ENCODE measurements at places on chromosomes 6 and 20. TPM values are rescaled to one million over a fixed set of nuclear protein-coding genes. Genes with fewer than 3 reads are reported as not detected.
A peak's percentile ranks its signal among the peaks of the same experiment; 100 is the strongest.

GRCh38 chr6:155830531-155830930 lies 374.9 kb upstream of the NOX3 start:
- no peak overlapping the region for H3K27ac ChIP-seq
- H3K4me3 ChIP-seq = no peak overlapping the region
- no peaks in the 10 kb centered on the region for H3K36me3 ChIP-seq
- DNase-seq = no peak
- H3K4me1 ChIP-seq = no peaks in the 10 kb centered on the region

DNA sequence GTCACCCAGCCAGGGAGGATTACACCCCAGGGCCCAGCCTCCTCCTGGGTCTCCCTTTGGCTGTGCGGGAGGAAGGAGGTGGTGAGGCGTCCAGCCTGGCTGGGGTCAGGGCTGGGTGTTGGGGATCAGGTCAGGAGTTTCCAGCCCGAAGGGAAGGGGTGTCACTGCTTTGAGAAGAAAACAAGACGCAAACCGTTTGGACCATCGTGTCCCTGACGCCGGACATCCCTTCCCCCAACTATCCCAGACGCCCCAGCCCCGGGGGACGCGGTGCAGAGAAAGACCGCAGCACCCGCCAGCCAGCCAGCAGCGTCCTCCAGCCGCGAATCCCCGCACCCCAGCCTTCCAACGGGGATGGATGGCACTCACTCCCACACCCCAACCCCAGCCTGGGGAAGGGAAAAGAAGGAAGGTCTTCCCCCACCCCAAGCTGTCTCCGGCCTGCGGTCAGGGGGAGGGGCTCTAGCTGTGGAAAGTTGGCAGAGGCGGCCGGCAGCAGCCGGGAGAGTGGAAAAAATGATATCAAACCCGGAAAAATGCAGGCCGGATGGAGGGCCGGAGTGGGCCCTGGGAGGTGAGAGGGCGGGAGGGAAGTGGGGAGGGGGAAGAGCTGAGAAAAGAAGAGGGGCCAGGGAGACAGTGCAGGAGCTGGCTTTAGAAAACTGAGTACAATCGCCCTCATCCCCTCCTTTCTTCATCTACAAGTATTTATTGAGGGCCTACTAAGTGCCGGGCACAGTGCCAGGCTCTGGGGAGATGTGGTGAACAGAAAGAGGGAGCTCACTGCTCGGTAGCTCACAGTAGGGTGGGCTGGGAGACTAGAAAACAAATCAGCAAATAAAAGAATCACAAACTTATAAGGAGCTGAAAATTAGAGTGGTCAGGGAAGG lies 10.6 kb downstream of the REM1 start:
- H3K27me3 ChIP-seq = no peaks in the 10 kb centered on the region
- DNase-seq = no peak
- no peaks in the 10 kb centered on the region for H3K4me1 ChIP-seq
- no peak overlapping the region for H3K4me3 ChIP-seq
- H3K27ac ChIP-seq = no peak overlapping the region

GRCh38 chr6:134176264-134176975 lies 124.0 kb upstream of the SLC2A12 start:
- DNase-seq = peak; percentile 26
- peak overlapping the region; percentile 96 for H3K4me3 ChIP-seq
- H3K36me3 ChIP-seq = peaks cover 12% of the 10 kb centered on the region
- H3K27ac ChIP-seq = peak overlapping the region; percentile 96
- peaks cover 54% of the 10 kb centered on the region for H3K4me1 ChIP-seq
- peaks cover 5% of the 10 kb centered on the region for H3K27me3 ChIP-seq

DNA sequence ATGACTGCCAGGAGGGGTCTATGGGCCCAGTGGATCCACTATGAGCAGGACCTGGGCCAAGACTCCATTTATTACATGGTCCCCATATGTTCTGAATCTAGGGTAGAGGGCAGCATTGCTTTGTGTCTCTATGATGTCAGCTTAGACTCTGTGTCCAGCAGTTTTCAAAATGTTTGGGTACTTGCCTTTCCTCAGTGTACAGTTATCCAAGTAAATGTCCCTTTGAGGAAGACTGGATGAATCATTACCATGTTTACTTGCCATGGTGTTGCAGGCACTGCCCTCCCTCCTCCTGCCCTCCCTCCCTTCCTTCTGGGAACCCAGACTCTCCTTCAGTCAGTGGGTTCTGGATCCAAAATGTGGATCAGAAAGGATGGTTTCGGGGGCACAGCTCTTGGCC lies 108.6 kb downstream of the NRN1 start:
- no peak overlapping the region for H3K4me3 ChIP-seq
- no peak for DNase-seq
- H3K4me1 ChIP-seq = no peaks in the 10 kb centered on the region
- no peak overlapping the region for H3K27ac ChIP-seq
- H3K36me3 ChIP-seq = no peaks in the 10 kb centered on the region

DNA sequence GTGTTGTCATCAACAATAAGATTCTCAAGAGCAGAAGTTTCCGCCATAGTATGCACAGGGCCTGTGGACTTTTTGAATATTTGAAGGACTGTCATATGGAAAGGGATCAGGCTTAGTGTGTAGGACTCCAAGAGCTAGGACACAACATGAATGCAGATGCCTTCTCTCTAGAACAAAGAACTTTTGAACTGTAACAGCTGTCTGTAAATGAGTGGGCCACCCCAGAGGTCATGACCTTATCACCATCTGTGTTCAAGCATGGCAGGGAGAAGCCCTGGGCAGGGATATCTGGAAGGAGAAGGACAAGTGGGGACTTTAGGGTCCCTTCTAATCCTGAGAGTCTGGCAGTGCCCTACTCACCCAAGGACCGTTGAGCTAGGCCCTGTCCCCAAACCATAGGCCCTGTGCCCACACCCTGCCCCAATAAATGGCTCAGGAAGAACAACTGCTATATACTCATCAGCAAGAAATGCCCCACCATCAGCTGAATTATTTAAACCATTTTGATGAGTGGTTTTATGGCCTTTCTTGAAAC lies 70.6 kb downstream of the MTHFD1L start:
- H3K4me3 ChIP-seq = no peak overlapping the region
- no peaks in the 10 kb centered on the region for H3K27me3 ChIP-seq
- no peak overlapping the region for H3K27ac ChIP-seq
- no peak for DNase-seq
- H3K4me1 ChIP-seq = peaks cover 4% of the 10 kb centered on the region

DNA sequence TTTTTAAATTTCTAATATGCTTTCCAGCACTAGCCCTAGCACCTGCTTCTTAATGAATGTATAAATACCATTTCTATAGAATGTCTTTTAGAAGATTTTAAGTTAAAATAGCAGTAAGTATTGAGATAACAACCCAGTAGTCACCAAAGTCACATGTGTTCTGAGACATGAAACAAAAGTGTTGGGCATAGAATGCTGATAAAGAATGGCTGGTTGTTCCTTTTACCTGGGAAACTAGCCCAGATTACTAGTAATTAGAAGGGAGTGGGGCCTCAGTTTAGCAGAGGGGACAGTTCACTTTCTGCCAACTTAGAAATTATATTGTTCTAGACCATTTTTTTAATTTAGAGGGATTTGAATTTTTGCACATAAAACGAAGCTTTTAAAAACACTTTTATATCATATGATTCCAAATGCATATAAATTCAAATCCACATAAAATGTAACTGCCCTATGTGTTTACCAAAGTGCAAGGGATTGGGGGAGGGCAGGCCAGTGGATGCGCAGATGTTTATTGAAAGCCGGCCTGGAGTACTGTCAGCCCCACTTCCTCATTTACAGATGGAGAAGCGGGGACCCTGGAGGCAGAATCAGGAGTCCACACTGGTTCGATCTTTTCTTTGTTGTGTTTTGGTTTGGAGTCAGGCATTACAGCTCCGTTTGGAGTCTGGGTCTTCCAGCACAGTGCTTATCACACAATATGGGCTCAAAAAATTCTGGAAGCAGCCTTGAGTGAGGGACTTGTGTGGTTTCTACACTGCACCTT lies 139.8 kb downstream of the ZDHHC14 start:
- DNase-seq = no peak
- peaks cover 4% of the 10 kb centered on the region for H3K4me1 ChIP-seq
- H3K27me3 ChIP-seq = no peaks in the 10 kb centered on the region
- no peak overlapping the region for H3K27ac ChIP-seq
- no peaks in the 10 kb centered on the region for H3K36me3 ChIP-seq

DNA sequence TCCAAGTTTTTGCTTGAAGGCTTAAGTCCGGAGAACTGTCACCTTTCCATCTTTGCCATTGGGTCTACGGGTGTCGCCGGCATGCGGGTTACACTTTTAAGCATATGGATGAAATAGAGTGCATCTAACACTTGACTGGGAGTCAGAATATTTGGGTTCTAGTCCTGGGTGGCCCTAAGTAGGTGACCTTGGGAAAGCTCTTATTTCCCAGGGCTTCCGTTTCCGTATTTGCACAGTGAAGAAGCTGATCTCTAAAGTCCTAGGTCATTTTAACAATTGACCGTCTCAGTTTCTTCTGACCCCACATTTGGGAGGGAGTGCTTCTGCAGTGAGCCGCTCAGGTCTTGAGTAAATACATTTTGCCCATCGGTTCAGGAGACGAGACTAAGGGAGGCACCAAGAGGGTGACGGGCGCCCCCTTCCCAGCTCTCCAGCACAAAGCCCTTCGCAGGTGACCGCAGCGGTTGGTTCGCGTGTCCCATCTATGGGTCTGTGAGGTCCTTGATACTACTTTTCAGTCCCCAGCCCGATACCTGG lies 651 bp upstream of the BLTP3A start:
- no peaks in the 10 kb centered on the region for H3K27me3 ChIP-seq
- H3K36me3 ChIP-seq = peaks cover 4% of the 10 kb centered on the region
- peaks cover 24% of the 10 kb centered on the region for H3K4me1 ChIP-seq
- H3K4me3 ChIP-seq = peak overlapping the region; percentile 93
- peak overlapping the region; percentile 98 for H3K27ac ChIP-seq
- DNase-seq = no peak

DNA sequence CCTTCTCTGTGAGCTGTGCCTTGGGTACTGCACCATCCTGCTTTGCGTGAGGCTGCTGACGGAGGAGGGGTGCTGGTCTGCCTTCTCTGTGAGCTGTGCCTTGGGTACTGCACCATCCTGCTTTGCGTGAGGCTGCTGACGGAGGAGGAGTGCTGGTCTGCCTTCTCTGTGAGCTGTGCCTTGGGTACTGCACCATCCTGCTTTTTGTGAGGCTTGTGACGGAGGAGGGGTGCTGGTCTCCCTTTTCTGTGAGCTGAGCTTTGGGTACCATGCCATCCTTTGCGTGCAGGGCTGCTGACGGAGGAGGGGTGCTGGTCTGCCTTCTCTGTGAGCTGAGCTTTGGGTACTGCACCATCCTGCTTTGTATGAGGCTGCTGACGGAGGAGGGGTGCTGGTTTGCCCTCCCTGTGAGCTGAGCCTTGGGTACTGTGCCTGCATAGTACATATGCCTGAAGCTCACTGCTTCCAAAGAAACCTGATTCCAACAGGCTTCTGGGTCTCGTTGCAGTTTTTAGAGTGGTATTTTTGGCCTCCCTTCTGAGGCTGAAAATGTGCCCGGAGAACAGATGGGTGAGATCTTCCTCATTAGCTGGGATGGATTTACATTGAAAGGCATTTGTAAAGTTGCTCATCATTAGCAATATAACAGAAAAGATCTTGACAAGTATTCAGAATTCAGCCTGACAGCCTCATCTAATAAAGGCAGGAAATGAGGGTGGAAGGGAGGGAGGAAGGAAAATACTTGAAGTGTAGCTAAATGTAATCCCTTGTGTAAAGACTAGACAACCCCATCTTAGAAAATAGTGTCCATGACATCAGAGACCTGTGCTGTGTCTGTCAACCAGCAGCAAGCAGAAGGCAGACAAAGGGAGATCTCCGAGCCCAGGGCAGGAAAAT lies 46.8 kb upstream of the UNC93A start:
- H3K4me1 ChIP-seq = peaks cover 13% of the 10 kb centered on the region
- H3K27me3 ChIP-seq = peaks cover 3% of the 10 kb centered on the region
- DNase-seq = no peak
- no peaks in the 10 kb centered on the region for H3K36me3 ChIP-seq
- H3K27ac ChIP-seq = no peak overlapping the region

DNA sequence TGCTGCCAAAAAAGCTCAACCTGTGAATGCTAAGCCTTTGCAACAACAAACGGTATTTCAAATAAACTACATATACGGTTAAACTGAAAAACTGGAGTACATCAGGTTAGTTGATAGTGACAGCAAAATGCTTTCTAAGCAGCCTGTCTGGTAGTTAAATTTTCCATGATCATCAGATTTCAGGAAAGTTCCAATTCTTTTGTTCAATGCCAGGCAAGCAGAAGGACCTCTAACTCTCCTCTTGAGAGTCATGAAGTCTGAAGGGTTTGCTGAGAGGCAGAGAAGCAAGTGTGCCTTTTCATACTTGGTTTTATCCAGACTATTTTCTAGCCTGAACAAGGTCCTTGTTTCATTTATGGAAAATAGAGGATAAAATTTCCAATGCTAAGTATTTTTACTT lies 4.5 kb downstream of the FLRT3 start:
- H3K4me3 ChIP-seq = peak overlapping the region; percentile 85
- H3K4me1 ChIP-seq = peaks cover 51% of the 10 kb centered on the region
- DNase-seq = no peak
- H3K27ac ChIP-seq = peak overlapping the region; percentile 94
- no peaks in the 10 kb centered on the region for H3K27me3 ChIP-seq

GRCh38 chr6:71486461-71486860 lies 197.8 kb downstream of the OGFRL1 start:
- no peaks in the 10 kb centered on the region for H3K27me3 ChIP-seq
- no peak overlapping the region for H3K4me3 ChIP-seq
- no peak for DNase-seq
- H3K27ac ChIP-seq = no peak overlapping the region
- H3K36me3 ChIP-seq = no peaks in the 10 kb centered on the region
- peaks cover 21% of the 10 kb centered on the region for H3K4me1 ChIP-seq

DNA sequence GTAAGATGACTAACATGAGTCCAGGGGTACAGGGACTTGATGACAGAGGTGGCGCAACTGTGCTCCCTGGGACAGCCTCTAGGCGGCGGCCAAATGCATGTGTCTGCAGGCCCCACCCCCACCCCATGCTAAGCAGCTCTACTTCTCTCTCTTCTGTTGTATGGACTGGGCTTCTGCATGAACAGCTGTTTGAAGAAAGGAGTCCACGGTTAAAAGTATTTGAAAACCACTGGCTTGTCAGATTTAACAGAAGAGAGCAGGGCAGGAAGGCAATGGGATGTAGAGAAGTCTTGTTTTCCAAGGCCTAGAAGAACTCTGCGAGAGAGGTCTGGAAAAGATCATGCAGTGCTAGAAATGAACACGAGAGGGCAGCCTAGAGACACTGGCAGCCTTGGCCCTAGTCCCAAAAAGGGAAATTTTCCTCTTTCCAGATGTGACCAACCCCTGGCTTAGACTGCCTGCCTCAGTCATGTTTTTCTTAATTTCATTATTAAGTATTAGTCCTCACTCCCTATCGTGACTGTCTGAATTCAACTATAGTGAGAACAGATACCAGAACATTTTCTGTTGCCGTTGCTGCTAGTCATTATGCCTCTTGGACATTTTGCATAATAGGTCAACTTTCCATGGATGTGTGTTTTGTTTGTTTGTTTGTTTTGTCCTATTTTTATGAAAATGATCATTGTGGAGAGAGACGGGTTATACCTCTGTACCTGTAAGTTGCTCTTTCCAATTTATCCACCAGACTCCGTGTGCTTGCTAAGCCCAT lies 265.0 kb downstream of the ADGRG6 start:
- DNase-seq = peak; percentile 33
- H3K27ac ChIP-seq = no peak overlapping the region
- H3K27me3 ChIP-seq = no peaks in the 10 kb centered on the region
- no peak overlapping the region for H3K4me3 ChIP-seq
- peaks cover 44% of the 10 kb centered on the region for H3K4me1 ChIP-seq

C6orf132 gene
- 22.4 TPM for total RNA-seq

TGM3 gene
- 0.13 TPM for total RNA-seq

RAB44 gene
- not detected for total RNA-seq

HDGFL1 gene
- 0.11 TPM for total RNA-seq

SLC22A16 gene
- total RNA-seq = not detected

BEND3 gene
- total RNA-seq = 10.4 TPM

PRND gene
- total RNA-seq = not detected
